Eye (tissue), 1 donor: ENCODE measurements at places on chromosomes 1 and 21.
A peak's percentile ranks its signal among the peaks of the same experiment; 100 is the strongest.

DNA sequence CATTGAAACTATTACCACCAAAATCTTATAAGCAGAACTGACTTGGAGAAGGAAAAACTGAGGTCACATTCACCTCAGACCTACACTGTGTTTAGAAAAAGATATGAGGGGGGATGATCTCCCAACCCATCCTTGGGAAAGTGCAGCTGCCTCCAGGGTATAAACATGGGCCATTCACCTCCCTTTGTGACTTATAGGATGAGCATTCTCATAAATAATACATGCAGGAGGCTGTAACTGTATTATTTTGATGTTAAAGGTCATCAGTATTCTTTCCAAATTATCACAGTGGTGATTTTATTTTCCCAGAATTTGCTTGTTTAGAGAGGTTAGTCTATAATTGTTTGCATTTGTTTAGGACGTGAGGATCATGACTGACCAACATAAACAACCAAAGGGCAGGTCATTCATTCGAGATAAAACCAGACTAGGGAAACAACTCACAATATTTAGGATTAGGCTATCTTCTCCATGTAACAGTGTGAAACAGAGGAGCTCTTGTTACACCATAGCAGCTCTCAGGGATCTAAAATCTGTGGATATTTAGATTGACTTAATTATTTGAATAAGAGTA is 109.2 kb upstream of the NR5A2 start:
- DNase-seq = peak; percentile 13

- no peak for DNase-seq
These were observed 11.3 kb downstream of the NBPF3 start for GRCh38 chr1:21451212-21451611.

DNA sequence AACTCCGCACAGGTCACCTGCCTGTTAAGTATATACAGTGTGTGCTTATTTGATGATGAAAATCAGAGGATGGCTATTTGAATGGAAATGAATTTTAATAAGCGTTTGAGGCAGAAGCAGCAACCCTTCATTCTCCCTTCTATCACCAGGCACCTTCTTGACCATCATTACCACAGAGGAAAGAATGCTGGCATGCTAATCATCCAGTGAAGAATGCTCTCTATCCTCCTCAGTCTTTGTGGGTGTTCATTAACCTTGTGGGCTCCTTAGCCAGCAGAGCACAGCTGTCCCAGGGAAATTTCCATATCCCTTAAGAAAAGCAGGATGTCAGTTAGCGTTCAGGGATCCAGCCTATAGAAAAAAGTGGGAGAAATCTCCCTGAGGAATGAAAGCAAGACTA is 428.0 kb upstream of the CAMK1G start:
- DNase-seq = no peak

- DNase-seq = peak; percentile 34
These were observed 26.1 kb upstream of the DISC1 start for GRCh38 chr1:231600458-231600976.

- DNase-seq = peak; percentile 65
These were observed 45.4 kb upstream of the IGSF21 start for GRCh38 chr1:18062185-18062584.

GRCh38 chr1:218572050-218572449 is 226.9 kb downstream of the TGFB2 start:
- no peak for DNase-seq

GRCh38 chr1:202806845-202807450 is 1.3 kb downstream of the KDM5B start:
- DNase-seq = peak; percentile 71

GRCh38 chr1:223720971-223721591 is 8.7 kb downstream of the CAPN2 start:
- no peak for DNase-seq

DNA sequence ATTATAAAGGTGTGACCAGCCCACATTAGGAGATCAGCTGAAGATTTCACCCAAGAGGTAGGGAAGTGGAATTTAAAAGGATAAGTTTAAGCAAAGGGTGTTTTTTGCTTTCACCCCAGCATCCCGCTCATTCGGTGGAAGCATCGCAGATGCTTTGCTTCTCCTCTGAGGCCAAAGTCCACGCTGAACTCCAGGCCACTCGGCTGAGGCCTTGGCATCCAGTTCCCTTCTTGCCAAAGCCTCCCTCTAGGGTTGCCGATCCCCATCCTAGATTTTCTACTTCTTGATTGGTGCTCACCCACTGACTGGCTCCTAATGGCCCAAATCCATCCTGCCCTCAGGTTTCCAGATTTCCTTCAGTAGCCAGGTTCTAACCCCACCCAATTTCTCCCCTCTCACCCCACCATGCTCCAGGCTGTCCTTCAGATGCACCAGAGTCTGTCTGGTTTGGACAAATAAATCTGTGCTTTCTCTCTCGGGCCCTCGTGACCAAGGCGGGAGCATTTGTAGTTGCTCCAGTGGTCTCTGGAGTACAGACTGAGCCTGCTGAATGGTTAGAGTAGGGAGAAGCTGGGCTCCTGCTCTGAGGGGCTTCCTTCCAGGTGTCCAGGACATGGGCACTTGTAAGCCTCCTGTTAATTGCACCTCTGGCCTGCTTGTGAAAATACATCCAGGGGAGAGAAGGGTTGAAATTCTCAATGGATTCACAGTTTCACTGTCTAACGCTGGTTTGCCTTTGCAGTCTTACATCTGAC is 193.2 kb downstream of the C1orf94 start:
- no peak for DNase-seq

GRCh38 chr1:150322310-150322709 is 977 bp downstream of the PRPF3 start:
- no peak for DNase-seq

DNA sequence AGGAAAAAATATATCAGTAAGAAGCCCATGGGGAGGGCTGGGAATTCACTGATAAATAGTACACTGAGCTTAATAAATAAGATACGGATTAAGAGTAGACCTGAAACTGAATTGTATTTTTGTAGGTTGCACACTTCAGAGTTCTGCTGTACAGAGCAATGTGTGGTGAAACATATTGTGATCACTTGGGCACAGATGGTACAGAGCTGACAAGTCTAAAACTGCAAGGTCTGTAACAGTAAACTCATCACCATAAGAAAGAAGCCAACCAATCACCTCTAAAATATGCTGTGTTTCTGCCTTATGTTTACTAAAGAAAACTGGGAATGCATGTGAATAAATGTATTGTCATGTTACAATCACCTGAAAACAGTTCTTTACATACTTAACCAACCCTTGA is 360.7 kb downstream of the MRPL39 start:
- DNase-seq = no peak

DNA sequence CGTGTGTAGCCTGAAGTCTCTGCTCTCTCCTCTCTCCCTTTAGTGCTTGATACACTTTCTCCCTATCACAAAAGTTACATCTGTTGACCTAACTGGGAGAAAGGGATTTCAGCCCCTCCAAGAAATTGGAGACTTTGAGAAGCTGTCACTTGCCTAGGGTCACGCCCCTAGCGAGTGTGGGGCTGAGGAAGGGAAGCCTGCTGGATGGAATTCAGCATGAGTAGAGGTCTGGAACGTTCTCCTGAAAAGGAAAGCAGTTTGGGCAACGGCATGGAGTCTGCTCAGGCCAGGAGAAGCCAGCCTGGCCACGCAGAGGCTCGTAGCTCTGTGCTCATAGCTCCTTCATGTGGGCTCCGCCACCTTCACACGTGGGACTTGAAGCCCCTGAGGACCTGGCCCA is 22.4 kb downstream of the COL16A1 start:
- no peak for DNase-seq

GRCh38 chr1:160945079-160945478 is 9.5 kb downstream of the ITLN2 start:
- DNase-seq = no peak
